ENCODE measurements at places on chromosomes 1 and 21.

GRCh38 chr1:221878134-221878533 is 136.2 kb upstream of the DUSP10 start:
- DNase-seq = peak; percentile 5

DNA sequence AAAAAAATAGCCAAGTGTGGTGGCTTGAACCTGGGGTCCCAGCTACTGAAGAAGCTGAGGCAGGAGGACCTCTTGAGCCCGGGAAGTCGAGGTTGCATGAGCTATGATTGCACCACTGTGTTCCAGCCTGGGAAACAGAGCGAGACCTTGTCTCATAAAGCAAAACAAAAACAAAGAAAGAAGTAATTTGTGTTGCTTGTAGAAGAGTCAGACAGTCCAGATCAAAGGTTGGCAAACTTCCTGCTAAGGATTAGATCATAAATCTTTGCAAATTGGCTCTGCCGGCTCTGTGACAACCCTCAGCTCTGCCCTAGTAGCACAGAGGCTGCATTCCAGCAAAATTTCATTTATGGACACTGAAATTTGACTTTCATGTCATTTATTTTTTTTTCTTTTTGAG is 19.0 kb upstream of the MFN2 start:
- peak; percentile 52 for DNase-seq

- peak; percentile 19 for DNase-seq
Measured at GRCh38 chr1:172699111-172699510, 40.2 kb downstream of the FASLG start.

DNA sequence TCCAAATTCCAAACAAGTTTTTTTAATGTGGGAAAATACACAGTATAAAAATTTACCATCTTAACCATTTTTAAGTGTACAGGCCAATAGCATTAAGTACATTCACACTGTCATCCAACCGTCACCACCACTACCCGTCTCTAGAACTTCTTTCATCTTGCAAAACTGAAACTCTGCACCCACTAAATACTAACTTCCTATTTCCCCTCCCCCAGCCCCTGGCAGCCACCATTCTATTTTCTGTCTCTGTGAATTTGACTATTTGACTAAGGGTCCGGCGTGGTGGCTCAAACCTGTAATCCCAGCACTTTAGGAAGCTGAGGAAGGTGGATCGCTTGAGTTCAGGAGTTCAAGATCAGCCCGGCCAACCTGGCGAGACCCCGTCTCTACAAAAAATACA is 36.1 kb downstream of the CLSTN1 start:
- DNase-seq = no peak

DNA sequence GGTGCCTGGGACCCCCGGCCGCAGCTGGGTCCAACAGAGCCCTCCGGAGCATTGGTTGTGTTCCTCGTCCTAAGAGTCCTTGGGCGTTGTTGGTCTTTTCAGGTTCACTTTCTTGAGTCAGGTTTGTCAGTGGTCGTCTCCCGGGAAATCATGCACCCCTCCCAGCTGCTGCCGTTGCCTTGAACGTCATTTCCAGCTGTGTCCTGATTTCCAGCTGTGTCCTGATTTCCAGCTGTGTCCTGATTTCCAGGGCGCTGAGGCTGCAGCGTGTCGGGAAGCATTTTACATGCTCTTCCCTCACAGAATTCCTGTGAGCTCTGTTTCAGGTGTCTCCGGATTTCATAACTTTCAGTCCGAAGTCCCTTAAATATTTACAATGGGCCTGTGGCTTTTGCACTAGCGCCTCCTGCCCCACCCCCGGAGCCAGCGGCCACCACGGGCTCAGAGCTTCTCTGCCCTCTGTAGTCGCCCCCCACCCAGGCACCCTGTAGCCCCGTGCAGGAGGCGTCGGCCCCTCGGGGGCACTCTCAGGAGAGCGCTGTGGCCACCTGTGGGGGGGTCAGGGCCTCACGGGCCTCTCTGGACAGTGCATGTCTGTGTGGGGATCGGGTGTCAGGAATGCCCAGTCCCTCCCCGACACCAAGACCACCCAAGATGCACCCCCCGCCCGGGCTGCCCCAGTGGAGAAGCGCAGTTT is 66.7 kb downstream of the COL18A1 start:
- peak; percentile 50 for DNase-seq

DNA sequence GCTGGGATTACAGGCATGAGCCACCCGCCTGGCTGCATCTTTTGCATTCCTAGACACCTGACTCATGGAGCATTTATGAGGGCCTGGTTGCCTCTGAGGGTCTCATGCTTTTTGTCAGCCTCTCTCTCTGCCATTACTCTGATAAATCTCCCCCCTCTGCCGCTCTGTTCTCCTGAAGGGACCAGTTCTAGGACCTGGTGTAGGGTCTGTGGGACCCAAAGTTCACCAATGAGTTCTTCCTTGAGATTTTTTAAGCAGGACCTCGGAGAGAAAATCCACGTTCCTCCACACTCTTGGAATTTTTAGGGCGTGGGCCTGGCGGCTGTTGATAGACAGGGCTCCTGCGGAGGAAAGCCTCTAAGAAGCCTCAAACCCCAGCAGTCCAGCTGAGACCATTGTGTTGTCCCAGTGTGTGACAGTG is 91.9 kb upstream of the ERRFI1 start:
- no peak for DNase-seq

DNA sequence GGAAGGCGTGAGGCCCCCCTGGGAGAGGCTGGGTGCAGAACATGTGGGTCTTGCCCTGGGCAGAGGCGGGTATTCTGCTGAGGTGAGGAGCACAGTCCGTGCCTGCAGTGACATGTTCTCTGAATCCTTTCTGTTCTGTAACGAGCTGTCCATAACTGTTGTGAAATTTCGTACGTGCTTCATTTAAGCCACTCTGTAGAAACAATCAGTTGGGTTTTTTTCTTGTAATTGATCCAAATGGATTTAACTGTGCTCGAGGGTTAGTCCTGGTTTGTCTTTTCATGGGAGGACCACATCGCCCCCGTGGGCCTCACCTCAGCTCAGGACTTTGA is 45.4 kb upstream of the DIP2A start:
- no peak for DNase-seq

DNA sequence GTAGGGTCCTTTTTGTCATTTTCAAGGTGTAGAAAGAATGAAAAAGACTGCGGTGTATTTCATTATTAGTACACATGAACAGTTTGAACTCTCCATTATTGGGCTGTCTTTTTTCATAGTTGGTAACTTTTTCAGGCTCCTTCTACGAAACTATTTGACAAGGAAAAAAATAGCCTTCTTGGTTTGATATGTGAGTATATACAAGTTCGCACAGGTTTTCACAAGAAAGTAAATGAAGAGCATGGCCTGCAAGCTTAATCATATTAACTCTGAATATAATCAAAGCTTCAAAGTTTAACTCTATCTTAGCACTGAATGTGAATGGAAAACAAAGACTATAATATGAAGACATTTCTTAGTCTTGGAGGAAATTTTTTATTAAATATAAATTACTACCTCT is 290.0 kb upstream of the ADGRL2 start:
- no peak for DNase-seq

DNA sequence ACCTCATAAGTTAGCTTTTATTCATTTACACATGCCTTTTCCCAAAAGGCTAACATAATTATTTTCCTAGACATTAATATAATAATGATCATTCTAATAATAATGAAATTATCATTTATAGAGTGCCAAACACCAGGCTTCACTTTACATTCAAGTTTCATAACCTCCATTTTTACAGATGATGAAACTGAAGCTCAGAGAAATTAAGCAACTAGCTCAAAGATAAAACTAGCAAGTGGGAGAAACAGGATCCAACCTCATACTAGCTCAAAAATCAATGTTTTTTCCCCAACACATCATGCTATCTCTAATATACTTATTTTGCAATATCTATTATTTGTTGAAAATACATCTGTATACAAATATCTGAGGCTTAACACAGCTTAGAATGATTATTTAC is 14.0 kb downstream of the LPGAT1 start:
- DNase-seq = no peak

DNA sequence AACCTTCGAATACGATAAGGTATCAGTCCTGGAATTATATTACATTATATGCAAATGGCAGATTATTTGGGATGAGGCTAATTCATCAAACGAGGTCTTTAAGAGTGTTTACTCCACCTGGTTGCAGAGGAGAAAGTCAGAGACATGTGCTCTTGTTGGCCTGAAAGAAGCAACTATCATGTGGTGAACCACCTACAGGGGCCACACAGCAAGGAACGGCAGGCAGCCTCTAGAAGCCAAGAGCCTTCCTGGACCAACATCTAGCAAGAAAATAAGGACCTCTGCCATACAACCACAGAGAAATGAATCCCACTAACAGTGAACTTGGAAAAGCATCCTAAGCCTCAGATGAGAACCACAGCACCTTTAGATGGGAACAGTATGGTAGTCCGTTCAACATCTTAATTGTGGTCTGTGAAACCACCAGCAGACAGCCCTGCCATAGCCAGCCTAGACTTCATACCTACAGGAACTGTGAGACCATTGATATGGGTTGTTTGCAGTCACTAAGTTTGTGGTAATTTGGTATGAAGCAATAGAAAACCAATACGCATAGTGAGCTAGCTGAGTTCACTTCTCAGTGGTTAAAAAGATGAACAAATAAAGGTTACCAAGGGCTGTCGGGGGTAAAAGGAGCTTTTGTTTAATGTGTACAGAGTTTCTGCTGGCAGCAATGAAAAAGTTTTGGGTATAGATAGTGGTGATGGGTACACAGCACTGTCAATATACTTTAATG is 345.7 kb upstream of the RUNX1 start:
- peak; percentile 35 for DNase-seq

DNA sequence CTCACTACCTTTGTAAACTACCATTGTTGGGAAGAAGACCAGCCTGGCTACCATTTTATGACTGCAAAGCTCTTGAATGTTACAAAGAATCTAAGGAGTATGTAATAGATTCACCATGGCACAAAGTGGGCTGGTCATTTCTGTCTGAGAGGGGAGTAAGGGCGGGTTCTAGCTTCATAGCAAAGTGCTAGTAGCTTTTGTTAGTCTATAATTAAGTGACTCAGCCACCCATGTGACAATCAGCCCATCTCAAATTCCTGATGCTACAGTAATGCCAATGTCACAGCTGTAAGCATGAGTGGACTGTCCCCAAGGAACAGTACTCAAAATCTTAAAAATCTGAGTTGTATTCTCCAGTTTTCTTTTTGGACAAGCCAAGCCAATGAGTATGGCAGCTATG is 15.4 kb upstream of the OTUD3 start:
- peak; percentile 50 for DNase-seq

DNA sequence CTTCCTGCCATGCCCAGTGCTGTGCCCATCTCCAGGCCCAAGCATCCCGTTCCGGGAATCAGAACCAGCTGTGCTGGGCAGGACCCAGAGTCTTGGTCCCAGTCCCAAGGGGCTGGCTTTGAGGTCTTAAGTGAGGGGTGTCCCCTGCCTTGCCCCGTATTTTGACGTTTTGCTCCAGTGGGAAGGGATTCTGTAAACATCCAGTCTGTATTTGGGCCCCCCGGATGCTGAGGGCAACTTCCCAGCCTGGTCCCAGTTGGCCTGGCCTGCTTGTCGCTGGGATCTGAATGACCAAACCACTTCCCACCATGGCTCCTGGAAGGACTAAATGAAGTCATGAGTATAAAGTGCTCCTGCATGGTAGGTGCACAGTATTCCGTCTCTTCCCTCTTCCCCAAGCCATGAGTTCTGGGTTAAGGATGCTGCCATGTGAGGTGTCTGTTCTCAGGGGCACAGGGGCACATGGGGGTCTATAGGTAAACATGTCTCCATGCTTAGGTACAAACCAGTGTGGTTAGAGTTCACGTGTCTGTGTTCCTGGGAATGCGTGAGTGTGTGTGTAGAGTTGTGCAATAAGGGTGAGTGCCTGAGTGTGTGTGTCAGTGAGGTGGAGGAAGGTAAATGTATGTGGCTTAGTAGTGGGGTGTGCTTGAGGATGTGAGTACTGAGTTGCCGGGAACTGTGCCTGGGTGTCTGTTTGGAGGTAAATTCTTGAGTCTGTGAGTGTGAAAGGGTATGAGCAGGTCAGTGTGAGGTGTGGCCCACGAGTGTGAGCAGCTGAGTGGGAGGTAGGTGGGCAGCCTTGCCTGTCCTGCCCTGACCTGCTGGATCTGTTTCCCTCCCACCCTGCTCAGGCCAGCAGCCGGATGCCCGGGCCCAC is 1.5 kb downstream of the B4GALT2 start:
- DNase-seq = peak; percentile 51

GRCh38 chr1:18807334-18808063 is 52.0 kb downstream of the TAS1R2 start:
- DNase-seq = no peak

- no peak for DNase-seq
Measured at GRCh38 chr1:97938285-97938642, 17.4 kb upstream of the DPYD start.

DNA sequence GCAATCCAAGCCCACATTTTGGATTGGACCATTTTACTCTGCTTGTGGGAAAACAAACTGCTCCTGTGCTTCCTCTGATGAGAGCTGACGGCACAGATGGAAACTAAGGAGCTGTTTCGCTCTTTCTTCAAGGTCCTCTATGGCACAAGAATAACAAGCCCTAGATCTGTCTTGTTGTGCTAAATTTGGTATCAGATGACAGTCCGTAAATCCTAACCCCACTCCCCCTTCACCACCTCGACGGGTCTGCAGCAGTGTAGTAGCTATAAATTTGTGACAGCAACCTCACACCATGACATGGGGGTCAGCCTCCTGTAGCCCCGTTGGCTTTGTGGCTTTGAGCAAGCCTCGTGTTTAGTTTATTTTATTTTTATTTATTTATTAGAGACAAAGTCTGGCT is 85.9 kb downstream of the ADSS2 start:
- DNase-seq = no peak

DNA sequence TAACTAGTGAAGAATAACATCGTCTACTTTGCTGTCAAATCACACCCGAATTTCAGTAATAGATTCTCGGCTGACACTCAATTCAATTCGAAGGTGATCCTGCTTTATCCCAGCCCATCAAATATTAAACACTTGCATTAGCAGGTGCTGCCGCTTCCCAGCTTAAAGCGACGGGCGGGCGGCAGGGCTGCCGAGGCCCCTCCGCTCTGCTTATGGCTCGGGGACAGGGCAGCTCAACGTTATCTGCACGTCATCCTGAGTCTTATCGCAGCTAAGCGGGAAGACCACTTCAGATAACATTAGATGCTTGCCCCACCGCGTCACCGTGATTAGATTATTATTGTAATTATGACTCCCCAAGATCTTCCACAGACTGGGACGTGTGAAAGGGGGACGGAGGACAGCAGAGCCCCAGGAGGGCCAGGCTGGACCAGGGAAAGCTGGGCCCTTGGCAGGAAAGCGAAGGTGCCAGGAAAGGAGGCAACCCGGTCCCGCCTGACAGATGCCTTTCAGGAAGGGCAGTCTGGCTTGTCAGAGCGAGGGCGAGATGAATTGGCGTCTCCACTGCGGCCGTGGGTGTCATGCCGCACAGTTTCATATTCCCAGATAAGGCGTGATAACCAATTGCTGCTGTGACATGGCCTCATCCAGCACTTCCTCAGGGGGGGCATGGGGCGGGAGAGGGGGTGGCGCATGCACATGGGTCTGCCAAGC is 37.0 kb downstream of the DMAP1 start:
- no peak for DNase-seq

DNA sequence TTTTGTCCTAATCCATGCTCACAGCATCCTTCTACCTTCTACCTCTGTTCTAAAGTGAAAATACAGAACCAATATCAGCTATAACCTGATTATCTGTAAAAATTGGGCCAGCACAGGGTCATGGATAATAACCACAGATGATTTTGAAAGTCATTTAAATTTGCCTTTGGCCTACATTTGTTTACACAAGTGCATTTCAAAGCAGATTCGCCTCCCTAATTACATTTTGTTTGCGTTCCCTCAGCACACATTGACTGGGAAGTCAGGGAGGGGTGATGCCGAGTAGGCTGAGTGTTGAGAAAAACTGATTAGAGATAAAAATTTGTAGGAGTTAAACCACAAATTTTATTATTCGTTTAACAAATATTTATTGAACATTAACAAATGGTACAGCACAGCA is 19.2 kb upstream of the RGS8 start:
- no peak for DNase-seq

GRCh38 chr1:205962821-205963221 is 19.6 kb upstream of the SLC26A9 start:
- peak; percentile 29 for DNase-seq

Measured in AG10803 (cell line).